ENCODE measurements at places on chromosomes 7 and 10.

DNA sequence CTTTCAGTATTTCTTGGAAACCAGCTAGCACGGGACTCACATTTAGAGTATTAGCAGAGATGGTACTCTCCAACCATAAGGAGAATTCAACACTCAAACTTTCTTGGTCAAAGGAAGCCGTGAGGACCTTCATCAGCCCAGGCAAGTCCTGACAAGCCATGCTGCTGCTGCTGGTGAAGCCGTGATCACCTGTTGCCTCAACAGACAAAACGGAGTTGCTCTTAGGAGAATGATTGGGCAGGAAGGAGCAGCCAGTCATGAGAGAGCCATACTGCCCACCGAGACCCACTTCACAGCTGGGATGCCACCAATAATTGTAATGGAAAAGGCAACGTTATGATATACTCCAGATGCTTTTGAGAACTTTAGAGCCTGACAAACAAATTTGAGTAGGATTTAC, 60.8 kb upstream of the PLPP4 start:
- no peak for DNase-seq

- no peak for DNase-seq
Measured at GRCh38 chr10:54434782-54435181, 366.2 kb downstream of the PCDH15 start.

GRCh38 chr10:84256510-84257342, 11.9 kb downstream of the RGR start:
- DNase-seq = no peak

GRCh38 chr7:140239653-140239935, 62.8 kb upstream of the KDM7A start:
- DNase-seq = no peak

DNA sequence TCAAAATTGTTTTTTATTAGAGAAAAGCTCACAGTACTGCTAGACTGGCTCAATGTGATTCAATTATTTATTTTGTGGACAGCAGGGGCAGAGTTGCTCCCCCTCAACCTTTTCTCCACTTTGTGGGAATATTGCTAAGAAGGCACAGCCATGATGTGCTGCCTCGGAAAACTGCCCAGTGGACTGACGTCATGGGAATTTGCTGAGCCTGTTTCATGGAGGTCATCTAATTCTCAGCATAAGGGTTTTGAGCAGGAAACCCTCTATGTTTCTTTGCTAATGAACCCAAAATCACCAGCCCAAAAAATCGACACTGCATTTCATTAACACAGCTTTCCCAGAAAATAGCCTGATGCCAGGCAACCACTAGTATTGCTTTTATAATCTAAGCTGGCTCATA, 228.8 kb upstream of the FAM3C start:
- no peak for DNase-seq

DNA sequence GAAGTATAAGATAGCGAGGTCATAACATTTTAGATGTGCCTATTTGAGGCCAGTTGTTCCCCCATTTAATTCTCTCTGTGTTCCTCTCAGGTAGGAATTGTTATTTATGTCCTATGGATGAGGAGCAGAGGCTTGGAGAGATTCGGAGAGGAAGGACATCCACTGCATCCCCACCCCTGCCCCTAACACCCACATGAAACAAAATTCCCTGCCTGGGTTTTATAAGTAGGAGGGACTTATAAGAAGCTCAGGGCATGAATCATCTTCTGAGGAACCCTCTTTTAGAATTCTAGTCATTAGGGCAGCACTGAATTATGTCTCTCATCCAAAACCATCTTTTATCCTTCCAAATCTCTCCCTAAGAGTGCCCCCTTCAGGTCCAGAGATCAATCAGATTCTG, 5.0 kb downstream of the CHAT start:
- no peak for DNase-seq

DNA sequence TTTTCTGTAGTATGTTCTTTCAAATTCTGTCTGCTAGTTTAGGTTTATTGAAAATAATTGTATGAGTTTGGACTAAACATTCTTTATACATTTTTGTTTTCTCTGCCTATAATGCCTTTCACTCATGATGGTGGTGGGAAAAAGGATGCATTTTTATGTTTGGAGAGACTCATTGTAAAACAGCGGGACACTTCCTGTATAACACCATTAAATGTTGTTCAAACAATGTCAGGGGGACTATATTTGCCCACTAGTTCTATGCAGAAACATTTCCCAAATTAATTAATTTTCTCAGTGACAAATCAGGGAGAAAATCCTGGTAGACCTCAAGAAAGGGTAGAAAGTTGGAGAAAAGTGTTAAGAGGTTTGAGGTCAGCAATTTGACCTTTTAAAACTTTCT, 207.7 kb downstream of the MALRD1 start:
- DNase-seq = no peak

- no peak for DNase-seq
Measured at GRCh38 chr7:118013252-118014010, 140.2 kb upstream of the CTTNBP2 start.

DNA sequence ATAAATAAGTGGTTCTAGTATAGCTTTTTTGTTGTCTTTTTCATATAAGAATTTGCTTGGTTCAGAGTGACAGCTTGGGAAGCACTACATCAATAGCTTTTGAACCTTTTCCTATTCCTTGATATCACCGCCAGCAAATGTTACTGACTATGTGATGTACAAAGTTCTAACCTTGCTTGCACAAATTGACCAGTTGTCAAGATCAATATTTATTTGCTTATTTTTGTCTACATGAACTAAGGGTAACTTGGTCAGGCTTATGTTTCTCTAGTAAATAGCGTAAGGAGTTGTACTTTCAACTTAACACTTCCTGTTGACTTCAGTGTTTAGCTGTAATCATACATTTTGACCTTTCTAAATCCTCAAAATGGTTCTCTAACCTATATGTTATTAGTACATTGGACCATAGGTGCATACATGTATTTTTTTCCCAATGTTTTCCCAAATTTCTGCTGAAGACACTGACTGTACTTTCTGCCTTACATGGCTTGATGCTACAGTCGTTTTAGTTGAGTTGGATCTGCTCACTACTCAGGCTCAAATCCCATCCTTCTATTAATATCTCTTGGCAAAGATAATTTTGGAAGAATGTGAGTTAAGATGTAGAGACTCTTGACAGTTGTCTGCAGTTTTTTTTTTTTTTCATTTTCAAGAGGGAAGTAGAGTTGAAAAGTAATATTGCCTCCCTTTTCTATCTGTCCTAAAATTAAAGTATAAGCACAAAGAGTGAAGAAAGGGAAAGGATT, 239.1 kb upstream of the KAT6B start:
- DNase-seq = no peak

- DNase-seq = no peak
Measured at GRCh38 chr7:50856806-50857205, 74.1 kb upstream of the GRB10 start.

- no peak for DNase-seq
Measured at GRCh38 chr10:65491799-65492198, 1434.0 kb upstream of the LRRTM3 start.
